ENCODE measurements at places on chromosomes 1 and 21. TPM values are rescaled to one million over a fixed set of nuclear protein-coding genes. Genes with fewer than 3 reads are reported as not detected.

GRCh38 chr1:223077247-223077833 is 65.7 kb downstream of the TLR5 start:
- H3K27ac ChIP-seq: peak overlapping the region; percentile 69
- H3K27me3 ChIP-seq: no peaks in the 10 kb centered on the region
- no peaks in the 10 kb centered on the region for H3K36me3 ChIP-seq
- H3K4me1 ChIP-seq: peaks cover 37% of the 10 kb centered on the region
- H3K4me3 ChIP-seq: no peak overlapping the region

GRCh38 chr1:226949401-226949800 is 9.3 kb downstream of the COQ8A start:
- no peaks in the 10 kb centered on the region for H3K27me3 ChIP-seq
- H3K27ac ChIP-seq: no peak overlapping the region
- no peak for DNase-seq
- H3K36me3 ChIP-seq: no peaks in the 10 kb centered on the region
- H3K4me1 ChIP-seq: peaks cover 5% of the 10 kb centered on the region

DNA sequence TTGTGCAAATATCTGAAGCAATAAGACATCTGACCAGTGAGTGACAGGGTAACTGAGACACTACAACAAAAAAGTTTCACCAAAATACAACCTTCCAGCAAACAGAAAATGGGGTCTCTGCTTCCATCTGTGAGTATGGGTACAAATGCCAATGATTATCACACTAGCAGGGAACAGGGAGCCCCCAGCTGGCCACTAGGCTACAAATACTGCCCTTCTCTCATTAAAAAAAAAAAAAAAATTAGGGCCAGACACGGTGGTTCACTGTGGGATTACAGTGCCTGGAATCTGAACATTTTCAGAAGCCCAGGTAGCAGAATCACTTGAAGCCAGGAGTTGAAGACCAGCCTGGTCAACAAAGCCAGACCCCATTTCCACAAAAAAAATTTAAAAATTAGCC is 48.4 kb upstream of the EDARADD start:
- H3K36me3 ChIP-seq: no peaks in the 10 kb centered on the region
- DNase-seq: no peak
- no peak overlapping the region for H3K27ac ChIP-seq
- no peak overlapping the region for H3K4me3 ChIP-seq

DNA sequence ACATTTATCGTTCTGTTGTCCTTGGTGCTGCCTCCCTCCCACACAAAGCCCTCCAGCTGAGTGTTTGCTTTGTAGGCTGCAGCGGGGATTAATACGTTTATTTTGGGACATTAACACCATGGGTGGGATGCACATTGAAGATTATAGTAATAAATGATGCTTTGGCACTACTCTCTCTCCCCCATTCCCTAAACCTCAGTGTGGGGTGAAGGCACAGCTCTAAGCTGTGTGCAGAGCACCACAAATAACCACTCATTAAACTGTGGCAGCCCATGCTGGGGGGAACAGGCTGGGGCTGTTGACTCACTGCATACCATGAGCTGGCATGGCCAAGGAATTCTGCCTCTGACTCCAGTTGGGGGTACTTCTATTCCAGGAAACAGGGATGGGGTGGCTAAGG is 7.7 kb downstream of the PCP4L1 start:
- no peaks in the 10 kb centered on the region for H3K36me3 ChIP-seq
- H3K27ac ChIP-seq: no peak overlapping the region
- H3K4me1 ChIP-seq: no peaks in the 10 kb centered on the region
- peaks cover 3% of the 10 kb centered on the region for H3K27me3 ChIP-seq
- no peak for DNase-seq

Gene AVPR1B
- total RNA-seq: not detected

DNA sequence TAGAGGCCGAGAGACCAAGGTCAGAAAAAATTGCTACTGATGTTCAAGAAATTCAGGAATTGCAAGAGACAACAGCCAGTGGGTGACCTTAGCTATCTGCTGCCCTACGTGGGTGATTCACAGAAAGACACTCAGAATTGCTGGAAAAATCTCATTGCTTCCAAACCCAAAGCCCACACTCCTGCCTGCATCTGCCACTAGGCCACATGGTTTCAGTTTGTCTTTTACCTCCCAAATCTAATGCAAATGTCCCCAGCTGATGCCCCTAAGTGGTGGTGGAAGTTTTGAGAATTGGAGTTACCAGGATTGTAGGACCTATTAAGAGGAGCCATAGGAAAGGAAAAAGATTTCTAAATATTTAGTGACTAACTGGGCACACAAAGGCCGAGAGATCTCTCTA is 341.5 kb upstream of the CHRM3 start:
- H3K36me3 ChIP-seq: no peaks in the 10 kb centered on the region
- no peak overlapping the region for H3K4me3 ChIP-seq
- no peak for DNase-seq
- H3K27ac ChIP-seq: no peak overlapping the region
- no peaks in the 10 kb centered on the region for H3K27me3 ChIP-seq
- H3K4me1 ChIP-seq: no peaks in the 10 kb centered on the region

- H3K4me3 ChIP-seq: no peak overlapping the region
- H3K36me3 ChIP-seq: no peaks in the 10 kb centered on the region
- no peak overlapping the region for H3K27ac ChIP-seq
- no peak for DNase-seq
- H3K4me1 ChIP-seq: no peaks in the 10 kb centered on the region
- H3K27me3 ChIP-seq: no peaks in the 10 kb centered on the region
Observed at GRCh38 chr1:232743999-232744398, 61.2 kb upstream of the MAP10 start.

DNA sequence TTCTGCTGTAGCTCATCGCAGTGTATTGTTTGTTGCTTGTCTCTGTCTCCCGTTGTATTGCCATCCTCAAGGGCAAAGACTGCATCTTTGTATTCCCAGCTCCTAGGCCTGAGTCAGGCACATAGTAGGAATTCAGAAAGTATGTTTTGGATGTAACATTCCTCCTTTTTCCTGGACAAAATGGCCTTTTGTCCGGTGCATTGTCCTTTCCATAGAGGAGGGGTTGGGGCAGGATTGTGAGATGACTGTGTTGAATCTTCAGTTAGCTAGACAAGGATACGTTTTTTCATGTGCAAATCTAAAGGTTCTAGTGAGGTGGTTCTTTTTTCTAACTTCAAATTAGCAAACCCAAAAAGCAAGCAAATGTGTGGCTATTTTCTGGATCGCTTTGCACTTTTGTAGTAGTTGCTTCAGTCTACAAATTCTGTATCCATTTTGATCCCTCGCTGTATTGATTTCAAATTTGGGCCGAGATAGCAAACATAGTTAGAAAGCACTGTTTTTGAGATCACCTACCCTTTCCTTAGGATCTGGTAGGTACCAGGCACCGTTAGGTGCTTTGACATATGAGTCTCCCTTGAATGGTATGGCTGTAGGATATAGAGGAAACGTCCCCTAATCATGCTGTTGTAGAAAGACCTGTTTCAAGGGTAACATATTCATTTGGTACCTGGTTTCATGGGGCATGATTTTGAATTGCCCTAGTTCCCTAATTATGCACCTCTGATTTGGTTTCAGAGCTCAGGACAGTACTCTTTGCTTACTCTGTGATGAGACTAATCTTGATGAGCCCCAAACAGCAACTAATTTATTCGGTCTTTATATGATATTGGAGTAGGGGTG is 1.2 kb downstream of the PPP1R8 start:
- H3K4me1 ChIP-seq: peaks cover 23% of the 10 kb centered on the region
- H3K27me3 ChIP-seq: no peaks in the 10 kb centered on the region
- no peak overlapping the region for H3K27ac ChIP-seq
- H3K36me3 ChIP-seq: peaks cover 30% of the 10 kb centered on the region
- no peak for DNase-seq

- H3K4me1 ChIP-seq: peaks cover 24% of the 10 kb centered on the region
- no peak overlapping the region for H3K4me3 ChIP-seq
- no peaks in the 10 kb centered on the region for H3K27me3 ChIP-seq
- no peak for DNase-seq
- H3K36me3 ChIP-seq: peaks cover 20% of the 10 kb centered on the region
Observed at GRCh38 chr21:43808367-43808766, 19.0 kb downstream of the RRP1 start.

Gene PSRC1
- 4.2 TPM for total RNA-seq

Gene C1orf226
- total RNA-seq: 6.3 TPM

DNA sequence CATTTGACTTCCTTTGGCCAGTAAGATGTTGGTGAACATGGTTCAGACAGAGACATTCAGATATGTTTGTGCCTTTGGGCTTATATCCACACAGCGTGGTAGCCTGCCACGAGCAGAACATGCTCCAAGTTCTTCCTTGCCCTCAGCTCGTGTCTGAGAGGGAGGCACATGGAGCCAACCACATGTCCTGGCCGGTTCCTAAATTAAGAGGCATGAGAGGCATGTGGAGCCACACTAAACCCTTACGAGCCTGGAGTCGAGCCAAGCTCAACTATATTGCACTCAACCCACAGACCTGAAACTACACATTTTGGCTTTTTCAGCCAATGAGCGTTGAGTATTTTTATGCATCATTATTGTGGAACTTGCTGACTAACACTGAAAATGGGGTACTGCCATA is 133.7 kb upstream of the KCNK1 start:
- no peak for DNase-seq
- H3K36me3 ChIP-seq: no peaks in the 10 kb centered on the region
- H3K4me3 ChIP-seq: no peak overlapping the region
- no peaks in the 10 kb centered on the region for H3K4me1 ChIP-seq
- no peak overlapping the region for H3K27ac ChIP-seq

DNA sequence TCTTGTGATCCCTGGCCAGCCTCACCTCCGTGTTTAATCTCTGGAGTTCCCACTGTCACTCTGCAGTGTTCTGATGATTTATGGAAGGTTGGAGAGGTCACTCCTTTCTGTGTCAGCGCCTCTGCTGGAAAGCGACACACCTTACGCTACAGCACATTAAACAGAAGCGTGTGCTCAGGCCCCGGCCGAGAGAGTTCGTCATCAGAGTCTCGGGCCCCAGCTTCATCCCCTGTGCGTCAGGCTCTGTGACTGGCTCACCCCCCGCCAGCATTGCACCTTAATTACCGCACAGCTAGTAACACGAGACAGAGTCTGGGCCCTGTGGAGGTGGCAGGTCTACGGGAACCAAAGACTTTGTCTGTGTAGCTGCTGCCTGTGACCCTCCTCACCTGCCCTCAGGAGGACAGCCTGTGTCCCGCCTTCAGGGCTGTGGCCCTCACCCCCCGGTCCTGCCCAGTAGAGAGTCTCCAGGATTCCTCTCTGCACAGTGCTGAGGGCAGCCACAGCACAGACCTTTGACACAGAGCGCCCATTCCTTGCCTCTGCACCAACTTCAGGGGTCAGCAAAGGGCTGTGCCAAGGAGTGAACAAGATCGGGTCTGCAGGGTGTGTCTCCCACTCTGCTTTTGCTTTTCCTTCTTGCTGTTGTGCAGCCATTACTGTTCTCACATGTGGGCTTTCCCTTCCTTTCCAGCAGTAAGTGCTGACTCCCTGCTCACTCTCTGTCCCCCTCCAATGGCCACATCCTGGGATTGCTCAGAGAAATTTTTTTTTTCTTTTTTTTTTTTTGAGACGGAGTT is 157.6 kb downstream of the PGBD5 start:
- no peaks in the 10 kb centered on the region for H3K27me3 ChIP-seq
- H3K27ac ChIP-seq: no peak overlapping the region
- H3K4me3 ChIP-seq: no peak overlapping the region
- H3K36me3 ChIP-seq: peaks cover 38% of the 10 kb centered on the region
- DNase-seq: no peak

Gene AGMAT
- not detected for total RNA-seq

Gene LCE1B
- not detected for total RNA-seq

- H3K27me3 ChIP-seq: peaks cover 12% of the 10 kb centered on the region
- no peak overlapping the region for H3K27ac ChIP-seq
- DNase-seq: no peak
Observed at GRCh38 chr1:6256645-6257044, 4.3 kb downstream of the GPR153 start.

Gene CRYZL1
- total RNA-seq: 29.4 TPM

DNA sequence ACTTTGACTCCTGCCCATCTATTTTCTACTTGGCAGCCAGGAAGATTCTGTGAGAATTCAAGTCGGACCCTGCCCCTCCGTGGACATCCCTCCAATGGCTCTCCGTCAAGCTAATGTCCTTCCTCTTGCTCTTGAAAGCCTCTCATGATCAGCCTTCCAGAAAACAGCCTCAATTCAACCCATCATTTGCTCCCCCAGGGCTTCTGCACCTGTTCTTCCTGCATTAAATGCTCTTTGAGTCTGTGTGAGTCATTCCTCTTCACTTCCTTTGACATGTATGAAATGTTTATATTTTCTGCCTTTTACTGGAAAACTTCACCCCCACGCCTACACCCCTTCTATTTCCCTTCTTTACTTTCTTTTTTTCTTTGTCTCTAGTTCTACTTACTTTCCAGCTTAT is 734.1 kb upstream of the ZP4 start:
- no peaks in the 10 kb centered on the region for H3K27me3 ChIP-seq
- DNase-seq: no peak
- no peaks in the 10 kb centered on the region for H3K36me3 ChIP-seq

Gene SPAG17
- 9.9 TPM for total RNA-seq

Measured in lower lobe of right lung (tissue), 2 donors.